ENCODE measurements at places on chromosomes 1 and 21. TPM values are rescaled to one million over a fixed set of nuclear protein-coding genes. Genes with fewer than 3 reads are reported as not detected.

The FMO5 gene
- 0.71 TPM for total RNA-seq

The RHEX gene
- not detected for total RNA-seq

The NTMT2 gene
- not detected for total RNA-seq

The FAM163A gene
- under 0.01 TPM for total RNA-seq

The LCE2B gene
- not detected for total RNA-seq

The EFCAB14 gene
- 27.5 TPM for total RNA-seq

The CCDC17 gene
- total RNA-seq, result 0.74 TPM

The TNFAIP8L2 gene
- total RNA-seq, result not detected

The GBP1 gene
- total RNA-seq, result 26.9 TPM

The DYNLT5 gene
- 0.71 TPM for total RNA-seq

The BCL2L15 gene
- 0.09 TPM for total RNA-seq

The CD247 gene
- 0.09 TPM for total RNA-seq
